Breast epithelium (tissue), 4 donors: ENCODE measurements at places on chromosomes 2 and 18. TPM values are rescaled to one million over a fixed set of nuclear protein-coding genes. Genes with fewer than 3 reads are reported as not detected.

GRCh38 chr2:240825476-240825875 lies 5.5 kb upstream of the KIF1A start:
- DNase-seq, result no peak

ABHD1 gene
- not detected for total RNA-seq

SCN9A gene
- total RNA-seq, result 2.0 TPM

DNA sequence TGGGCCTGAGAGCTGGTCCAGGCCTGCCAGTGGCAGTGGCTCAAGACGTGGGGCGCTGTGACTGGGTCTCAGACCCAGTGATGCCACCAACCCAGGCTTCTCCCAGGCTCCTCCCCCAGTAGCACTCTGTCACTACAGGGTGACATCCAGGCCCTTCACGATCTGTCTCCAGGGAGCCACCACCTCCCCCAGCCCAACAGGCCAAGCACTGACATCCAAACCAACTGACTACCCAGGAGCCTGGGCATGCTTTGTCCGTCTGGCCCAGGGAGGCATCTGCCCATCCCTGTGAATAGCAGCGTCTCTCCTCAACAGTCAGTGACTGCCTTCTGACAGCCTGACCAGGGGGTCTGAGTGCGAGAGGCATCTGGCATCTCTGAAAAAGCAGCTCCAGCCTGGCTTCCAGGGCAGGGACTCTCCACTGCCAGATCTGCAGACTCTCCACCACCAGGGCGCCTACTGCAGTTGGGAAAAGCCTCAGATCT lies 13.0 kb downstream of the TEX44 start:
- DNase-seq, result no peak

- no peak for DNase-seq
Measured at GRCh38 chr2:21787941-21788340, 664.2 kb downstream of the TDRD15 start.

OTOS gene
- total RNA-seq, result not detected

ELOA2 gene
- total RNA-seq, result not detected

- no peak for DNase-seq
Measured at GRCh38 chr2:74991977-74992376, 33.5 kb downstream of the POLE4 start.

ABCG8 gene
- total RNA-seq, result not detected

SPR gene
- 53.4 TPM for total RNA-seq

GRCh38 chr2:231200805-231201474 lies 2.5 kb downstream of the ARMC9 start:
- DNase-seq, result no peak

DNA sequence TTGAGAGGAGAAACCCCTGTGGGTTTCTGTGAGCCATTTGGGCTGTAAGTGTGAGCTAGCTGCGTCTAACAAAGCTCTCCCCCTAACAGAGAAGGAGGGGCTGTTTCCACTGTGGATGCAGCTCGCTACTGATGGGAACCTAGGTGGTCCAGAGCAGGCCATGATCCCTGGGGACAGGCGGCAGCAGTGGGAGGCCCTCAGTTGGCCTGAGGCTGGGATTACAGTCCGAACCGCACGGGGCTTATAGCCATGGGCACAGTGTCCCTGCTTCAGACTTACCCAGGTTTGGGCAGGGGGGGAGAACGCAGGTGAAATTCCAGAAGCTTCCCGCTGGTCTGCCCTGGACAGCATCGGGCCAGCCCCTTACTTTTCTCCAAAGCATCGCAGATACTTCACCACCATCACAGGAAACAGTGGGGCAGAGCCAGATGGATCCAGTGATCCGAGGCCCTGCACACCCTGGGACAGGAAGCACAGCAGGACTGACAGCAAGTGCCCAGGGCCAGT lies 139.4 kb downstream of the SEPTIN10 start:
- no peak for DNase-seq

TEX44 gene
- total RNA-seq, result not detected

INHBB gene
- total RNA-seq, result 35.0 TPM

FER1L5 gene
- total RNA-seq, result 0.98 TPM

- no peak for DNase-seq
Measured at GRCh38 chr2:50480507-50480906, 551.4 kb downstream of the NRXN1 start.

DNA sequence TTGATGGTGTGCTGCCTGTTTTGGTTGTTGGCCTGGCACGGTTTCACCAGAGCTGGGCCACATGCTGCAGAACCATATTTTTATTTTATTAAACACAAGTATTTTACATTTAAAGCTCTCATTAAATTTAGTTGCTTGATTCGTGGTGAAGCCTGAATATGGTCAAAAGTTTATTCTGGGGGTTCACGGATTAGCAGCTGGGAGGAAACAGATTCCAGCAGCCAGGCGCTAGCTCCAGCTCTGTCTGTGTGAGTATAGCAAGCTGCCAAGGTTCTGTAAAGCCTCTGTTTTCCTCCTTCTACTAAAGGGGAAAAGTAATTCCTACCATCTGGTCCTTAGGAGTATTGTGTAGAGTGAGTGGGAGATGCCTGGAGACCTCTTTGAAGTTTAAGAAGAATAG lies 22.5 kb downstream of the GATA6 start:
- no peak for DNase-seq

ORC4 gene
- 42.9 TPM for total RNA-seq

CLASP1 gene
- total RNA-seq, result 80.3 TPM

GRCh38 chr18:13392029-13392750 lies 173.6 kb downstream of the LDLRAD4 start:
- DNase-seq, result no peak

DNA sequence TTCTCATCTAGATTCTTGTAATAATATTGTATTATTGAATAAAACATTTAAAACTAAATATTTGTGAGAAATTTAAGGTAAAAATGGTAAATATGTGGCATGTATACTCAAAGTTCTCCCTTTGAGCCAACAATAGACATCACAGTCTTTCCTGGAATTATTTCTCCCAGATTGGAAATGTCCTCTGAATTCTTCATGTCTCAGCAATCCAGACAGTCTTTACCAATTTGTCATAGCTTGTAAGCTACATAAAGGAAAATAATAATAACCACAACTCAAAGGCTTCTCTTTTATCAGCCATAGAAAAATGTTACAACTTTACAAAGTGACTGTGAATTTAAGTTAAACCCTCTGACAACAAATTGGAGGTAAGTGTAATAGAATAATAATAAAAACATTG lies 784.9 kb downstream of the EPHA4 start:
- no peak for DNase-seq

- no peak for DNase-seq
Measured at GRCh38 chr2:103809941-103810441, 1043.9 kb upstream of the POU3F3 start.

GRCh38 chr18:78661316-78661715 lies 318.3 kb upstream of the SALL3 start:
- no peak for DNase-seq

GRCh38 chr2:230423851-230424458 lies 8.0 kb downstream of the SP100 start:
- no peak for DNase-seq

GRCh38 chr2:180761224-180761623 lies 219.2 kb upstream of the UBE2E3 start:
- no peak for DNase-seq

GRCh38 chr18:25316381-25317018 lies 35.5 kb downstream of the ZNF521 start:
- no peak for DNase-seq

GRCh38 chr2:152481881-152482583 lies 147.1 kb downstream of the FMNL2 start:
- DNase-seq, result no peak

DNA sequence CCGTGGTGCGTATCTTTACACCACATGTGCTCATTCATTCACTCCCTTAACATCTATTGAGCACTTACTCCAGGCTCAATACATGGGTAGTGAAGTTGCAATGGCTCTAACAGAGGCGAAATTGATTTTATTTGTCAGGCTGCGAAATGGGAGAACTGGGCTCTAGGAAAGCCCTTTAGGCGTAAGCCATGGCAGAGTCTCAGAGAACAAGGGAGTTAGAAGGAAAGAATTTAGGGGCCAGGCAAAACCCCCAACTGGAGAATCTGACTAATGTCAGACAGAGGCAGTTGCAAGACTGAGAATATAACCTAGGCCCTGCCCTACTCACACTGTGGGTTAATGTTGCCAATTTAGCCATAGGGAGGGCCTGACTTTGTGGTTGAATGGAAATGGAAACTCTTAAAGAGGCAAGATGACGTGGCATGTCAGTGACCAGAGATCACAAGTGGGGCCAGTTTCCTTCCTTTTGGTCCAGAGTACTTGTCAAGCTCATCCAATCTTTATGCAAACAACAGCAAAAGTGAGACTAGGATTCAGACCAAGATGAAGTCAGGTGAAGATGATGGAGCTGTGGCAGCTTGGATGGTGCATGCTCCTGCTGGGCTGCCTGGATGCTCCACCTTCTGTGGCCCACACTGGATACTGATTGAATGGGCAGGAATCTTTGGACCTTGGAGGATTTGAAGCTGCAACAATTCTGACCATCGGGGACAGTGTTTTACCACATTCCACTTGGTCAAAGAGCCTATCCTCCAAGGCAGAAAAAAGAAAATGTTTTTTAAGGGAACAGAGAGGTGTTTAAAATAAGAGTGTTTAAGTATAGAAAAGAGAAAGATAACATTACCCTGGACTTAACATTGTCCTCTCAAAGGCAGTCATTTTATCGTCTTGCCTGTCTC lies 92.2 kb downstream of the CAPN13 start:
- DNase-seq, result no peak
